Neural crest cell (in vitro differentiated cells): ENCODE measurements at places on chromosomes 2 and 18.
A peak's percentile ranks its signal among the peaks of the same experiment; 100 is the strongest.

DNA sequence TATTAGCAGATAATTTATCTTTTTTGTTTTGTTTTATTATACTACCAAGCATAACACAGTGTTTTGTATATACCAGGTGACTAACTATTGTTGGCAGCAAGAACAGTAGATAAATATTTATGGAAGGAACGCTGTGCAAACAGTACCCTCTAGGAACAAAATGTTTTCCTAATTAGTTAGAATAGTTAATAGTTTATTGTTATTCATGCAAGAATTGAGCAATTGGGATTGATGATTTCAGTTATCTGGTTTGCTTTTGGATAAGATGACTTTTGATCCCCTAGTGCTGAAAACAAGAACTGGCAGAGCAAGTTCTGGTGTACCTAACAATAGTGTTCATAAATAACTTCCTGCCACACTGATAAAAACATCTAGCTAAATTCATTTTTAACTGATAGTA, 323.3 kb downstream of the TGIF1 start:
- no peak for DNase-seq

GRCh38 chr18:1676387-1676786, 771.7 kb downstream of the ADCYAP1 start:
- DNase-seq = no peak

- no peak for DNase-seq
Measured at GRCh38 chr2:241381872-241382271, 25.8 kb downstream of the FARP2 start.

- no peak for DNase-seq
Measured at GRCh38 chr2:201248288-201248844, 12.0 kb upstream of the CASP8 start.

GRCh38 chr2:1791006-1791605, 46.8 kb upstream of the PXDN start:
- no peak for DNase-seq

DNA sequence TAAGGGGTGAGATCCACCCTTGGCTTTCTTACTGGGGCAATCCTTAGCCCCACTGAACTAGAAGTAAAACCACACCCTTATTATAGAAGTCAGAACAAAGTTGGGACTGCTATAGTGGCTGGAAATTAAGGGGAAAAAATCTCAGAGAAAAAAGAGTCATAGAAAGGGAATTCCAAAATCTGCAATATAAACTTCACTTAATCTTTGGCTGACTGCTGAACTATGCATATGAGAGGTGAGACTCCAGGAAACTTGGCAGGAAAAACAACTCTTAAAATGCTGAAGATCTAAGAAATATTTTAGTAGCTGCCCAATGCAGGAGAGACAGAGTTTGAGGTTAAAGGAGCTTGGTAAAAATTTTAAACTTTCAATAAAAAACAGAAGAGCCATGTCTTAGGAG, 201.8 kb upstream of the FN1 start:
- no peak for DNase-seq

GRCh38 chr18:67142604-67143003, 373.9 kb downstream of the DSEL start:
- DNase-seq = no peak

DNA sequence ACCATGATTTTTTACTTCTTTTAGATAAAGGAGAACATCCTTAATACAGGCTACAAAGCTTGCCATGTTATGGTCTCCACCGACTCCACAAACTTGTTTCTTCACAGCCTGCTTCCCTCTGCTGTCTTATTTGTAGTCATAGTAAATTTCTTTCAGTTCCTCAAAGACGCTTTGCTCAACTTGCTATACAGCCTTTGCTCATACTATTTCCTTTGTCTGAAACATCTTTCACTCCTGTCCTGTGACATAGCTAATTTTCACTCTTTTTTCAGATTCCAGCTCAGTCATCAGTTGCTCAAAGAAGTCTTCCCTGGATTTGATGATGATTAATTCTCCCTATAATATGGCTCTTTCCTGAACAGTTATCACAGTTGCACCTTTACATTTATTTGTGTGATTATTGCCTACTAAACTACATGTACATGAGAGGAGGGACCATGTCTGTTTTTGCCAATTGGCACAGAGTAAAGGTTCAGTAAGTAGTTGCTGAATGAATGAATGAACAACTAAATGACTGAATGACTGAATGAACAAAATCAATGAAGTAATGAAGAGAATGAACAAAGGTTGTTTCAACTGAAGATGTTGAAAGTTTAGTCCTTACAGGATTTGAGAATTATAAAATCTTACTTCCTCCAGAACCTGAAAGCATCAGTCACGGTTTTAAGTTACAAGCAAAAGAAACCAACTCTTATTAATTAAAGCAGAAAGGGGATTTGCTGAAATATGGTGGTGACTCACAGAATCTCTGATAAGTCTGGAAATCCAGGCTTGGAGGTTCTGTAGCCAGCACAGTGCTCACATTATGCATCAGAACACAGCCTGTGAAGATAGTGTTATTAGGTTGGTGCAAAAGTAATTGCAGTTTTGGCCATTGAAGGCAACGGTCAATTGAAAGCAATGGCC, 186.4 kb upstream of the FAM98A start:
- DNase-seq = no peak

- DNase-seq = no peak
Measured at GRCh38 chr2:221614274-221614673, 42.2 kb upstream of the EPHA4 start.

GRCh38 chr2:171210864-171211431, 50.3 kb upstream of the TLK1 start:
- no peak for DNase-seq

DNA sequence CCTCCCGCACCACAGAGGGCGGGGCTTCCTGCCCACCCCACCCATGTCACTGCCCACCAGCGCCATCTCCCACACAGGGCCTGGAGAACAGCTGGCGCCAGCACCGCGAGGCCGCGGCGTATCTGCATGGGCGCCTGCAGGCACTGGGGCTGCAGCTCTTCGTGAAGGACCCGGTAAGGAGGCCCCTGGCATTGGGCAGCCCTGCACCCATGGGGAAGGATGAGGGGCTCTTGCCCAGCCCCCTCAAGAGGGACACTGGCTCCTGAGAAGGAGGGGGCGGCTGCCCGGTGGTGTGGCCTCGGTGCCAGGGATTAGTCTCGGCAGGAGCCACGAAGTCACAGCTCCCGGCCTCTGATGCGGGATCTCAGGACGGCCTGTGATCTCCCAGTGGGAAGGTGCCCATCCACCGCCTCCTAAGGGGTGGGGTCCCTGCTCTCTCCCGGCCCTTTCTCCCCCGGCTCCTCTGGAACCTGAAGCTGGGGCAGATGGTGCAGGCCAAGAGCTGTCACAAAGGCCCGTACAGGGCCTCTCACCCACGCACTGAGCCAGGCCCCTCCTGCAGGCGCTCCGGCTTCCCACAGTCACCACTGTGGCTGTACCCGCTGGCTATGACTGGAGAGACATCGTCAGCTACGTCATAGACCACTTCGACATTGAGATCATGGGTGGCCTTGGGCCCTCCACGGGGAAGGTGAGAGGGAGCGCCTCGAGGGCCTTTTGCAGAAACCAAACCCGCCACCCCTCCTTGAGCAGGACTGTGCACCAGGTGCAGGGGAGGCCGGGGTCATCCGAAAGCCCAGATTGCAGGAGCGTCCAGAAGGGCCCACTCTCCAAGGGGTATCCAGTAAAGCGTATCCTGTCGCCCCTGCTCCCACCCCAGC, 9.1 kb downstream of the AGXT start:
- DNase-seq = no peak

DNA sequence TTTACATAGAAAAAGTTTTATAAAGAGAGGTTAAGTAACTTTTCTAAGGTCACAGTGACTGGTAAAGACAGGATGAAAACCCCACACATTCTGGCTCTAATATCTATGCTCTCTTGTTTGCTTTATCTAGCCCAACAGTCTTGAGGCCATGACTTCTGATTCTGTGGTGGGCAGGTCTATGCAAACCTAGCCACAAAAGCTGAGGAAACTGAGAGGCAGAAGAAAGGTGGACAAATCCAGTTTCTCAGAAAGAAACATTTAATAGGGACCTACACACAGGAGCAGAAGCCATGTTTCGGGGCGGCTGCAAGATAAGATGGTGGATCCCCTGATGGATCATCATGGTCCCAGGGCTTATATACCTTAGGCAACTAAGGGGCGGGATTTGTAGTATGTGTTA, 21.8 kb downstream of the HSPD1 start:
- no peak for DNase-seq

DNA sequence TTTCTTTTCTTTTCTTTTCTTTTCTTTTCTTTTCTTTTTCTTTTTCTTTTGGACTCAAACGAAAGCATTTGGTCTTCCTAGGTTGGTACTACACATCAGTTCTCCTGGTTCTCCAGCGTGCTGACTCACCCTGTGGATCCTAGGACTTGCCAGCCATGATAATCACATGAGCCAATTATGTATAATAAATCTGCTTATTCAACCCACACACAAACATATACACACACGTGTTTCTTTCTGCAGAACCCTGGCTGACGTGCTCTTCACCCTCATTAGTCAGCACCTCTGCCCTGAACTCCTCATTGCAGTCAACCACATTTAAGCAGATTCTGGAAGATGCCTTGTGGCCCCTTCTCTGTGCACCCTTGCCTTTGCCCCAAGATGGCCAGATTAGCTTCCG, 162.4 kb upstream of the MYT1L start:
- DNase-seq = no peak

GRCh38 chr2:45388541-45389100, 222.4 kb downstream of the SRBD1 start:
- DNase-seq = no peak

DNA sequence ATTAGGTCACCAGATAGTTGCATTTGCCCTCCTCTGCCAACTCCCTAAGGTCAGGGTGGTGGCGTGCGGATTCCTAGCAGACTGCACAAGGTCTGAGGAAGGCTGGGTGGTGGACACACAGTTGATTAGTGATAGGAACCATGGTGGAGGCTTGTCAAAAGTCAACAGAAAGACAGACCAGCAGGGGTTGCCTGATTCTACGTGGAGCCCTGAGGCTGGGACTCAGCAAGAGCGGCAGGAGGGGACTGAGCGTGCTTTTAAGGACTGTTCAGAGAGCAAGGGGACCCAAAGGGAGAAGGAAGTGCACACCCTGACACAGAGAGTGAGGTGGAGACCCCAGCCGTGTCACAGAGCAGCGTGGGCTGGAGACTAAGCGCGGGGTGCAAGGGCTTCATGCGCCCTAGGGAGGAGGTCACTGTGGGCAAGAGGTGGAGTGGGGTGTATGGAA, 513.2 kb downstream of the RNF144A start:
- DNase-seq = no peak

- no peak for DNase-seq
Measured at GRCh38 chr2:205076405-205076804, 531.1 kb downstream of the PARD3B start.

GRCh38 chr2:206890179-206890578, 49.1 kb upstream of the CPO start:
- DNase-seq = no peak

- DNase-seq = no peak
Measured at GRCh38 chr2:36731941-36732672, 35.6 kb downstream of the VIT start.

- DNase-seq = no peak
Measured at GRCh38 chr2:223217373-223217772, 165.4 kb downstream of the KCNE4 start.

DNA sequence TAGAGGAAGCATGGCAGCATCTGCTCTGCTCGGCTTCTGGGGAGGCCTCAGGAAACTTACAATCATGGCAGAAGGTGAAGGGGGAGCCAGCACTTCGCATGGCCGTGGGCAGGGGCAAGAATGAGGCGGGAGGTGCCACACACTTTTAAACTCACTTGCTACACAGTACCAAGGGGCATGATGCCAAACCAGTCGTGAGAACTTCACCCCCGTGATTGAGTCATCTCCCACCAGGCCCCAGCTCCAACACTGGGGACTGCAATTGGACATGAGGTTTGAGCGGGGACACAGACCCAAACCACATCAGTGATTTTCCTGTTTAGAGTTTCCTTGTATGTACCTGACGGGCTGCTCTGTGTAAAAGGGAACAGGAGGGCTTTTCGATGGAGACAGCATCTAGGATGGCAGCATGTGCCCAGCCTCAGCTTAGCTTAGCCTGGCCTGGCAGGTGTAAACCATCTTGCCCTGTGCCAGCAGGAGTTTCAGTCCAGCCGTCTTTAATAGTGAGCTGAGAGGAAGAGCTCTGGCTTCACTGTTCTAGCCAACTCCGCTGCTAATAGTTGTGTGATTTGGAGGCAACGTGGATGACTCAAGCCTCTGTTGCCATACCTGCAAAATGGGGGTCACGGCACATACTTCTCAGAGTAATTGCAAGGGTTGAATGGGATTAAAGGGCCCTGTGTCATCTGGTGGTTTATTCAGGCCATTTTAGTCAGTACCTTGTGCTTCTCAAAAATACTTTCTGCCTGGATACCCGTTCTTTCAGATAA, 101.8 kb downstream of the ASAP2 start:
- DNase-seq = no peak

- DNase-seq = peak; percentile 1
Measured at GRCh38 chr2:44167311-44167907, 1.3 kb upstream of the PPM1B start.

- no peak for DNase-seq
Measured at GRCh38 chr18:76480913-76481312, 14.1 kb downstream of the ZNF516 start.

DNA sequence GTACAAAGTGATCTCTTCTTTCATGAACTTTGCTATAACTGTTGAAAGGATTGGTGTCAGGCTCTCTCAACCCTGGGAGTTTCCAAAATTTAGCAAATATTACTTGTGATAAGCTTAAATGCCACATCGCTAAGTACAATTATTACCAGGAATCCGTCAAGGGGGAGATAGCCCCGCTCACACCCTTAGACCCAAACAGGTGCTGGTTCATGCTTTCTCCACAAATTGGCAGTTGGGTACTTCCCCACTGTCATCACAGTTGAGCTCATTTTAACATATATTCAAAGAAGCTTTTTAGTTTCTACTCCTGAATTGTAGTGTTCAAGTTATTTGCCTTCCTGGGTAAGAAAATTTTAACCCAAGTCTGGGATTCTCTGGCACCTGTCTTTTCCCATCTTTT, 29.8 kb upstream of the EPB41L5 start:
- no peak for DNase-seq

GRCh38 chr18:31436825-31437224, 10.7 kb upstream of the DSG3 start:
- no peak for DNase-seq

- no peak for DNase-seq
Measured at GRCh38 chr2:168188002-168188401, 59.4 kb downstream of the STK39 start.

- DNase-seq = no peak
Measured at GRCh38 chr18:2968606-2969005, 44.3 kb downstream of the LPIN2 start.

GRCh38 chr2:216787851-216788540, 71.9 kb downstream of the TNP1 start:
- no peak for DNase-seq

- no peak for DNase-seq
Measured at GRCh38 chr2:48391616-48392015, 138.3 kb upstream of the STON1 start.

- no peak for DNase-seq
Measured at GRCh38 chr2:32965523-32966171, 18.9 kb downstream of the LTBP1 start.

- DNase-seq = no peak
Measured at GRCh38 chr18:73719611-73720010, 428.0 kb downstream of the FBXO15 start.

- peak; percentile 44 for DNase-seq
Measured at GRCh38 chr2:16553226-16553625, 112.4 kb downstream of the CYRIA start.

- no peak for DNase-seq
Measured at GRCh38 chr18:25650201-25650941, 298.4 kb upstream of the ZNF521 start.
